HCEC 1CT (cell line): ENCODE measurements at places on chromosomes 3 and 15.

DNA sequence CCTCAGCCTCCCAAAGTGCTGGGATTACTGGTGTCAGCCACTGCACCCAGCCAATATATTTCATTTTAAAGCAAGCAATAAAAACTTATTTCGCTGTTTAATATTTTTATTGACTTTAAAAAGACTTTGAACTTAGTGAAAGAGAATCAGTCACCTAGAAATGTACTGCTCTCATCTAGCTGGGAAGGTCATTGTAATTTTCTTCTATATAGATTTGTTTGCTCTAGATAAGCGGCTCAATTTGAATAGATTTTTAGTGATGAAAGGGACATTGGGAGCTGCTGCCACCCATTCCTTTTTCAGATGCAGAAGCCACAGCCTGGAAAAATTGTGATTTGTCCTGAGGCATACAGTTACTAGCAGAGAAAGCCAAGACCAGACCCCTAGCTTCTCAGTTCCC, 40.1 kb downstream of the CAPN7 start:
- no peak for DNase-seq

DNA sequence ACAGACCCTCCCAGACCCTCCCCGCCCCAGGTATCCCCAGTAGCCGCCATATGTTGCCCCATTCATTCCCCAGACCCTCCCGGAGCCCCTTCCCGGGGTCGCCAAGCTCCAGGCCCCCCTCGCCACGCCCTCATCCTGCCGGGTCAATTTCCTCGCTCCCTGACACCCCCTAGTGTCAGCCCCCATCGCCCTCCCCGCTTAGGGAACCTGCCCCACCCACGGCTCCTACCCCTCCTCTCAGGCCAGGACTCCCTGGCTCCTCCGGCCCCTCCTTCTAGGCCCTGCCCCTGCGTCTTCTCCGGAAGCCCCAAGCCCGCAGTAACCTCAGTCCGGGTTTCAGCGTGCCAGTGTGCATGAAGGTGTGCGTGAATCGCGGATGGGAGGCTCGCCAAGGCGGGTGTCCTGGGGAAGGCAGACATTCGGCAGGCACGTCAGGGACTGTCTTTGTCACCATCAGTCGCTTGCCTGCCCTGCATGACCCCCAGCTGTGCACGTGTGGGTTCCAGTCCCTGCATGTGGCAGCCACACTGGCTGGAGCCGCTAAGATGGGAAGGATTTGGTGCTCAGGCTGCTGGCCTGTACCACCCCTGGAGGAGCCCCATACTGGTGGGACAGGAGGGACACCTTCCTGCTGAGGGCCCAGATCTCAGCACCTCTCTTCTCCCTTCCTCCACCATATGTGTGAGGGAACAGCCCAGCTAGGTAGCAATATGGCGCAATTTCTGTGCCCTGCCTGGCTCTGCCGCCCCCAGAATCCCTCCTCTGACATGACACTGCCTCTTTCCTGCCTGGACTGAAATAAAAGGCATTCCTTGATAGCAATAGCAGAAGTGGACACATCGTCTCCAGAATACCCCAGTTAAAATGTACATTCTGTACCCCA, 693 bp downstream of the DISP2 start:
- DNase-seq, result no peak

- DNase-seq, result peak; percentile 94
Observed at GRCh38 chr3:16069149-16069922, 105.1 kb upstream of the GALNT15 start.

- DNase-seq, result no peak
Observed at GRCh38 chr3:178405531-178405930, 130.7 kb upstream of the KCNMB2 start.

DNA sequence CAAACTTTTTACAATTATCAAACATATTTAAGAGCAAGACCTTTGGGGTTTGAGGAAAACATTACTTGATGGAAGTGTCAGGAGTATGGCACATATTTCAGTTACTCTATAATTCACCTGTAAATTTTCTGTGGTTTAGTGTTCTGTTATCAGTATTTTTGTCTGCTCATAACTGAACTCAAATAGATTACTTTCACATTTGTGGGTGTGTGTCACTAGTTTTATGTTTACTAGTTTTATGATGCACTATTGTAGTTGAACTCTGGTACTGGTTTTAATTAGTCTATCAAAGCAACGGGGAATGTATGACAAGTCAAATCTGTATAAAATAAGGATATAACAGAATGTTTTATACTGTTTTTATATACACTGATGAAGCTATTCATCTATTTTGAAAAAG, 27.2 kb downstream of the OXSM start:
- DNase-seq, result no peak

GRCh38 chr3:152331998-152332397, 63.3 kb downstream of the MBNL1 start:
- DNase-seq, result peak; percentile 51

DNA sequence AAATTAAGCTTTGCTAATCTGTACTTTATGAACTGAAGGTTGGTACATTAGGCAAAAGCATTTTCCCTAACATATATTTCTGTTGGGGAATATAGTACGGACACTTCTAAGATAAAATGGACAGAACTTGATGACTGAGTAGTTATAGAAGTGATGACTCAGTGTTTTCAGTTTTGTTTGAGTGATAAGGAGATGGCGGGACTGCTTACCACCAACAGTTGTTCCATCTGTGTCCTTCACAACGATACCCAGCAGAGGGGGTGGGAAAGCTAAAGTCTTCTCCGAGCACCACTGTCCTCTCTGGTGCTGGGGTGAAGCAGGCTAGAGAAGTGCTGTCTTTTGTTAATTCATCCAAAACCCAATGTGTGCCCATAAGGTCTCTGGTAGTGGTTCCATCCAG, 195.8 kb downstream of the CD47 start:
- no peak for DNase-seq

DNA sequence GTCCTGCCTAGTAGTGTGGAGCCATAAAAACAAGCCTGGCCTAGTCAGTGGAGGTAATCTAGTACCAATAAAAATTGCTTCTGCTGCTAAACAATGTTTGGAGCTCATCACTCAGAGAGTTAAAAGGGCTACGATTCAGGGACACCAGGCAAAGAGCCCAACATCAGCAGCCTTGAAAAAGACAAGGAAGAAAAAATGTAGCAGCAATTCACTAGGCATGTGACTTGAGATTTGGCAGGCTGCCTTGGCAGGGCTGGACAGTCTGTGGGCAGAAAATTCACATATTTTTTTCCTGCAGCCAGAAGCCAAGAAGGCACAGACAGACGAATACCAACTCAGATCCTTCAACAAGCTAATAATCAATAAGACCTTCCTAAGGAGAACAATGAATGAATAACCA, 47.2 kb downstream of the IGSF11 start:
- DNase-seq, result no peak

GRCh38 chr15:92747047-92747446, 91.5 kb upstream of the FAM174B start:
- DNase-seq, result no peak

GRCh38 chr3:24286405-24286804, 208.2 kb downstream of the THRB start:
- no peak for DNase-seq

- DNase-seq, result peak; percentile 4
Observed at GRCh38 chr3:30984855-30985749, 90.6 kb upstream of the GADL1 start.

DNA sequence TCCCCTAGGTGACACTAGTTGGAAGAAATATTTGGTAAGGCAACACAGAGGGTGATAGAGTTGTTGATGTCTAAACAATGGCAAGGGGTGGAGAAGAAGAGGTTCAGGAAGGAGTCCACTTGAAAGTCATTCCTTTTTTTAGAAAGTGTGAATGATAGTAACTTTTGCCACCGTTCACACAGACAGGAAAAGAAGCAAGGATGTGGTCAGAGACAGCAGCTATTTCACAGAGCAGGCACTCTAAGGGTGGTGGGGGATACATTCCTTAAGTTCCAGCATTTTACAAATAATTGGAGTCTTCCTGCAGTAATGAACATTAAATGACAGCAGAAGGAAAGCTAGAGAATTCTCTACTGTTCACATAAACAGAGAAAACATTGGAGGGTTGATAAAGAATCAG, 75.4 kb upstream of the ZNF385D start:
- DNase-seq, result no peak

DNA sequence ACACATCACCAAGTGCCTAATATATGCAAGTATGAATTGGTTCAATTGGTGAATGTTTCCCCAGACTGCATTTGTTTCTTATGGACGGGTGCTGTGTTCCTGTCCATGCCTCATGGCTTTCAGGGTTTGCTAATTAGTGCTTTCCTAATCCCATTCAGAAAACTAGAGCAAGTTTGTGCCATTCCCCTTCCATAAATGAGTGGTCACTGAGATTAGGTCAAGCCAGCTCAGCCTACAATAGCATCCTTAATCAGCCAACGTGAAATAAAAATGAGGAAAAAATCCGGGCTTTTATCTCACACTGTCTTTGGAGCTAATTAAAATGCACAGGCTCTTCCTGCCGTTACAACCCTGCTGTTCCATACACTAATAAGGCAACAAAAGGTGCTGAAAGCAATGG, 788.8 kb downstream of the ROBO1 start:
- DNase-seq, result no peak

DNA sequence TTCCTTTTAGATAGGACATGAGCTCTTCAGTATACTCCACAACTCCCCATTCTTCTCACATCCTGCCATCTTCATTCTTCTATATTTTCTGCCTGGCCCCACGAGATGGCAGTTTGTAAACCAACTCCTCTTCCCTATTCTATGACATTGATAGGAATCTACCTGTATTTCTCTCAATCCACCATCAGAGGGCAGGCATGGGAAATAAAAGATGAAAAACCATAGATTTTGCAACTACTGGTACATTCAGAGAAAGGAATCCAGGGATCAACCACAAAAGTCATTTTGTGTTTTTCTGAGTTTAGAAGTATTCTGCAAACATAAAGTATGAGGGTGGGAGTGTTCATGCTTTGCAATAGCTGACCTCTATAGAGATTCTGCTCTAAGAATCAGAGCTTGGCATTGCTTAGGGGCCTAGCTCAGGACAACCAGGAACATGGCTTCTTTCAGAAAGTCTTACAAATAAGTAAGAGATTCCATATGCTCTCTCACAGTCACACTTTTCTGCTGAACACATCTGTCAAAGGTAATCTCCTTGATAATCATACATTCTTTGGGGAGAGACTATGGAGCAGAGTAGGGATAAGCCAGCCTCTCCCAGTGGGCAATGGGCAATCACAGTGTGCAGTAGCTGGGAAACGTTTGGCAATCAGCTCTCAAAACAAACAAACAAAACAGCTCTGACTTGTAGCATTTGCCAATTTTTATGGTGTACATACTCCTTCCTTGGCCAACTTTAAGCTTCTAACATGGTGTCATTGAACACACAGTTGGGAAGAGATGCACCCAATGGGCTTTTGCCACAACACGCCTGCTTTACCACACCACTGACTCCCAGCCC, 43.1 kb upstream of the SLC25A36 start:
- peak; percentile 82 for DNase-seq
